ENCODE measurements at places on chromosomes 5 and 9.

DNA sequence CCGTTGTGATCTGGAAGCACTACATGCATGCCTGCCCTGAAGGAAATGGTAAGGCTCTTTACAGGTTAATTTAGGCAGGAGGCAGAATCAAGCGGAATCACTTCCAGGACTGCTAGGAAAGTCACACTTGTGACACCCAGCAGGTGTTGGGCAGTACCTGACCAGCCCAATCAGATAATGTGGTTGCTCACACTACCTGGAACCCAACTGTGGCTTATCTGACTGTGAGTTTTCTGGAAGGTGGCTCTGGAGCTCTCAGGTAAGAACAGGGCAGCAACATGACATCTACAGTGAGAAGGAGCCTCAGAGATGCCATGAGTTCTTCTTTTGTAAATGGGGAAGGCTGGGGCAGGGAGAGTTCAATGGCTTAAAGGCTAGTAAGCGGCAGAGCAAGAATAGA lies 146.4 kb downstream of the ARSB start:
- no peak for DNase-seq

DNA sequence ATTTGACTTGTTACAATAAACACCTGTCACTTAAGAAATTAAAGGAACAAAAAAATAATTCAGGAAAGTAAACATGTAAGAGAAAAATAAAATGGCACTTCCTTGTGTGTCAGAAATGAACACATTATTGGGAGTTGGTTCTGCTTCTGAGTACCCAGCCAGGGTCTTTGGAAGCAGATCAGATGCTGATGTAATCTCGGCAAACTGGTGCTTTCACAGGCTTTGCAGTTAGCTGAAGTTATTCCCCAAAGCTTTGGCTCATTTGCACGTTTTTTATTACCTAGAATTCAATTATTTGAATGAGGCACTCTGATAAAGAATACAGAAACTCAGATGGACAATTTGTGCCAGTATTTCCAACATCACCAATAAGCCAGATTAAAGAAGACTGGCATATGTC lies 10.9 kb downstream of the CDH18 start:
- DNase-seq: no peak

GRCh38 chr5:88674356-88675167 lies 208.4 kb downstream of the MEF2C start:
- no peak for DNase-seq

DNA sequence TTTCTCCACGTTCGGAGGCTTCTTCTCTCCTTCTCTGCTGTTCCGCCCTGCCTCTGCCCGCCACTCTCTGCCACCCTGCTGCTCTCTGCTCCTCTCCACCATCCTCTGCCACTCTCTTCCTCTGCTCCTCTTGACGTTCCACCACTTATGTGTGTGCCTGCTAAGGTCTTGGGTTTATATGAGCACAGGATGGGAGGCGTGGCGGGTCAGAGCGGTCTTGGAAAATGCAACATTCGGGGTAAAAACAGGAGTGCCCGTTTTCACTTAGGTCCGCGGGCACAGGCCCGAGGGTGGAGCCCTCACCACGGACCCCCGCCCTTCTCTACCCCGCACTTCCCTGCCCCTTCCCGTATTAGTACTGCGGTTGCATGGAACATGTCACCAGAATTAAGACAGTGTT lies 114.4 kb upstream of the FBXL7 start:
- DNase-seq: no peak

- DNase-seq: no peak
Observed at GRCh38 chr9:124212381-124213050, 45.2 kb upstream of the NEK6 start.

- DNase-seq: no peak
Observed at GRCh38 chr9:111924281-111924680, 27.7 kb downstream of the UGCG start.

DNA sequence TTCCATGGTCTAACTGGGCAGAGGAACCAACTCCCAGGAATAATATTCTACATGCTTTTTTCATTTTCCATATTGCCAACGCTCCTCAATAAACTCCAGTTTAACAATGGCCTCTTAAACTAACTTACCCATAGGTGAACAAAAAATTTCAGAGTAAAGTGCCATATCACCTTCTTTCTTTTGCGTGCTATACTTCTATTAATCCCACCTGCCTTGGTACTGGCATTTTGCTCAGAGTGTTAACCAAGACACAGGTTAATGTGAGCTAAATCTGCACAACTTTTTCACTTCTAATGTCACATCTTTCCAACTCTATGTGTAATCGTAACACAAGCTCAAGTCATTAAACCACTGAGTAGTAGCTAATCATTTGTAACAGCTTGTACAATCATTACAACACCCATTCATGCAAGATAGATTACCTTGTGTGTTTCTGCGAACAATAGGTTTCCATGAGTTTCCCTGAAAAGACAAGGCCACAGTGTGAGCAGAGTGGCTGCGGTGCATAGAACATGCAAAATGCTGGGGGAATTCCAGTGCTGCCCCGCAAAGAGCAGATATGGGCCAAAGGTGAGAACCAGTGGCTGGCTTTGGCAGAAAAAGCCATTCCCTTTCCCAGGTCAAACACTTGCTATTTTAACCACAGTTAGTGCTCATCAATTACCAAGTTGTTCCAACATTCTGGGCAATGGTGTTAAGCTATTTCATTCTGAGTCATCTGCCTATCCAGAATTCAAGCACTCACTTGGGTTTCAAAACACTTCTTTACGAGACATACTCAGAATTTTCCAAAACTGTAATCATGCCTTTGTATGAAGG lies 42.8 kb downstream of the TIMD4 start:
- DNase-seq: no peak

GRCh38 chr5:54234304-54234933 lies 76.0 kb downstream of the ARL15 start:
- peak; percentile 53 for DNase-seq

GRCh38 chr9:136571531-136571930 lies 25.7 kb upstream of the NOTCH1 start:
- no peak for DNase-seq

DNA sequence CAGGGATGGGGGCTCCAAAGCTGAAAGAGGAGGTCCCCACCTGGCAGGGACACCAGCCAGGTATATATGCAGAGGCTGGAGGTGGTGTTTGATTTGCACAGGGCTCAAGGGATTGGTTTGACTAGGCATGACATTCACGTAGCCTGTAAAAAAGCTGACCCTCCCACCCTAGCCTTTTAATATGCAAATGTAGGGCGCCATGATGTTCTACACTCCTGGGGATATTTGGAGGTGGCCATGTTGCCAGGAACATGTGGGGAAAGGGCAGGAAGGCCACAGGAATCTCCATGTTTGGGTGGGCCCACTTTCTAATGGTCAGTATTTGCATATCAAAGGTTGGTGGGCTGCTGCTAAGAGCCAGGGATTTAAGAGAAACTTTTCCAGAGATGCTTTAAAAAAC lies 12.0 kb upstream of the THG1L start:
- no peak for DNase-seq

DNA sequence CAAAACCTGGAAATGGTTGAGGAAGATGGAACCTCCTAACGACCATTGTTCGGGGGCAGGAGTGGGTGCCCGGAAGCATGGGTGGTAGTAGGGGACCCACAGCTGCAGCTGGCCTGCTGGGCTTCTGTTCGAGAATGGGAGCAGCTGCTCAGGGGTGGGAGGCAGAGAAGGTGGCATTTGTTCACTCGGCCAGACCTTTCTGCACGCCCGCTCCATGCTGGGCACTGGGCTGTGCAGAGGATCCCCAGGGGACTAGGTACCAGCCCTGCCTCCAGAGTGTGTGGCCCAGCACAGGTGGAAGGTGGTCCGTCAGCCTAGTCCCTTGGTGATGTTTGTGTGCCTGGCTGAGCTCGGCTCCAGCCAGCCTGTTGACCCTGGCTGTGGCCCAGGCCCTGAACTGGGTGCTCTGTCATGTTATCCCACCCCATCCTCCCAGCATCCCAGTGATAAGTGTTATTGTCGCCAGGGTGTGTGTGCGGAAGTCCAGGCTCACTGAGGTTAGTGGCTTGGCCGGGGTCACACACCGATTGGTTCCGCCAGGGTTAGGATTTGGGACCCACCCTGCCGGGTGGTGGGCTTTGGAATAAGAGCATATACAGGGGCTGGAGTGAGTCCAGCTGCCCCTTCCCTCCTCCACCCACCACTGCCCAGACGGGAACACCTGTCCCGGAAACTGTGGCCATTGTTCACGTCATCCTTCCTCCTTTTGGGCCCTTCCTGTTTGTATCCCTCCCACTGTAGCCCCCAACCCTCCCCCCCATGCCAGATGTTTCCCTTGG lies 4.8 kb downstream of the N4BP3 start:
- no peak for DNase-seq

GRCh38 chr9:3916411-3916810 lies 383.5 kb downstream of the GLIS3 start:
- DNase-seq: no peak

- DNase-seq: no peak
Observed at GRCh38 chr5:115657125-115657880, 31.5 kb upstream of the TMED7 start.

DNA sequence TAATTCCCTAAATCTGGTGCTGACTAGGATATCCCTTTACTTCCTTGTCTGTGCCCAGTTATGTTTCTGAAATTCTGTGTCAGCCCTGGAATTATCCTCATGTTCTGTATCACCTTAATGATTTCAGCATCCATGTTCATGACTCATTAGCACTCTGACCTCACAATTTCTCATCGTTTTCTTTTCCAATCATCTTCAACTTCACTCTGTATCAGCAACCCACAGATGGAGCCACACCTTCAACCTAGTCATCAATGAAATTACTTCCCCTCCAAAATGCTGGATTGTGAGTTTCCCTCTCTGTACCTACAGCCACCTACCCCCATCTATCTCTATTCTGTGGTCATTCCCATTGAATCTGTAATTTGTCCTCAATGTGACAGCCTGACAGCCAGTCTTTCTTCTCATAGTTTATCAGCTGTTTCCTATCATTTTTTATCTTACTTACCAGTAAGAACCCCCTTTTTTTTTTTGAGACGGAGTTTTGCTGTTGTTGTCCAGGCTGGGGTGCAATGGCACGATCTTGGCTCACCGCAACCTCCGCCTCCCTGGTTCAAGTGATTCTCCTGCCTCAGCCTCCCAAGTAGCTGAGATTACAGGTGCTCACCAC lies 3.1 kb upstream of the IL6ST start:
- DNase-seq: no peak

DNA sequence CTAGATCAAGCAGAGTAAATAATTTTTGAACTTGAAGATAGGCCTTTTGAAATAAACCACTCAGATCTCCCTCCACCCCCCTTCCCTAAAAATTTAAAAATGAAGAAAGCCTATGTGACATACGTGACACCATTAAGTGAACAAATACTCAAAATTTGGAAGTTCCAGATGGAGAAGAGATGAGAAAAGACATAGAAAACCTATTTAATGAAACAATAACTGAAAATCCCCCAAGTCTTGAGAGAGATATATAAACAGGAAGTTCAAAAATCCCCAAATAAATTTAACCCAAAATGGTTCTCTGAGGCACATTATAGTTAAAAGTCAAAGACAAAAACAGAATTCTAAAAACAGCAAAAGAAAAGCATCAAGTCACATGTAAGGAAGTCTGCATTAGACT lies 428.6 kb downstream of the PSAT1 start:
- DNase-seq: no peak

- DNase-seq: no peak
Observed at GRCh38 chr5:17727098-17727497, 92.8 kb downstream of the TAF11L14 start.

GRCh38 chr5:90881626-90882150 lies 323.1 kb downstream of the ADGRV1 start:
- DNase-seq: no peak

DNA sequence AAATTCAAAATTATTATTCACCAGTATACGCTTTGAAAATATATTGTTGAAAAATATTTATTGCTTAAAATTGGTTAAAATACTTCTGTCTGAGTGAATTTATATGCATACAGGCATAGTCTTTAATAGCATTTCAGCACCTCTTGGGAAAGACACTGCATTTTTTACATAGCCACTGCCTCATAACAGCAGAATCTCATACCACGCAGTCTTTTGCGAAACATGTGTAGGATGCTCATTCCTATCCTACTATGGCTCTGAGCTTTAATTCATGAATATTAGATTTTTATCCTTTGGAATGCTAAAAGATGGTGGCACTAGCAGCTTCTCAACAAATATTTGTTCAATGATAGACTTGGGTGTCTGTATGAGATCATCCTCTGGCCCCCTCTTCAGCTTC lies 94.0 kb upstream of the SH3GL2 start:
- no peak for DNase-seq

GRCh38 chr5:159403906-159404681 lies 73.8 kb upstream of the IL12B start:
- peak; percentile 45 for DNase-seq

DNA sequence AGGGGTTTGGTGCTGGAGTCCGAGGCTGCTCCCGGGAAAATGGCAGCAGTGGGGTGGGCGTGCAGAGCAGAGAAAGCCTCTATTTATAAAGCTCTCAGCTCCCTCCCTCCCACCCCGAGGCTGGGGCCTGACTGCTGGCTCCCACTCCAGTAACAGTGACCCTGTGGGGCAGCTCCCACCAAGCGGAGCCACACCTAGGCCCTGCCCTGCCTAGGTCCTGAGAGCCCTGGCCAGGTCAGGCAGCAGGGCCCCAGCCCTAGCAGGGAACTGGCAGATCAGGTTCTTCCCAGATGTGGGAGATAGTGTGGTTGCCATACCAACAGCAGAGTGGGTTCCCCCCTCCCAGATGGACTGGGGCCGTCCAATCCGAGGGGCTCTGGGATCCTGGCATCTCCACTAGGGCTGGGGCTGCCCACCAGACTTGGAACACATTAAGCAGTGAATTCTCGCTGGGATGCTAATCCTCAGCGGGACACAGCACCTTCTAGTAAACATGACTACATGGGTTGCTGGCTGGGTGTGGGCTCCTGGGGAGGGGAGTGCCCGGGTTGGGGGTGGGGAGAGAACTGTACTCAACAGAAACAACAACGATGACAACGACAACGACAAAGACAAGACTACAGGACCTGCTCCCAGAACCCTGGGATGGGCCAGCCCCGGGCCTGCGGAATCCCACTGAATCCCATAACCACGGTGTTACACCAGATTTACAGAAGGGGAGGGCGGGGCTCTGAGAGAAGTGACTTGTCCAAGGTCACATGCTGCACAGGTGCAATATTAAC lies 1.5 kb downstream of the SH3GLB2 start:
- DNase-seq: peak; percentile 92

DNA sequence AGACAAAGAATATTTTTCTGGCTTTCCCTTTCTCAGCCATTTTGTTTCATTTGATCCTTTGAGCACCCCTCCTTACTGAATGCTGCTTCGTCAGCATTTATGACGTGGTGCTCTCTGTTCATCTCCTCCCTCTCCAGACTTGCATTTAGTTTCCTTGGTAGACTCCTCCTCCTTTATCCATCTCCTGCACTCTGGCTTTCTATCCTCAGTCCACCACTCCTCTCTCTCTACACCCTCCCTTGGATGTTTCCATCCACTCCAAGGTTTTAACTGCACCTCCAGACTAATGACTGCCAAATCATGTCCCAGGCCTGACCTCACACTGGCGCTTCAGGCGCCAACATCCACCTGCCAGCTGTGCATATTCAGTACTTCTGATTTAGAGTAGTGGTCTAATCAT lies 245.4 kb downstream of the RAB3C start:
- no peak for DNase-seq

GRCh38 chr5:55416306-55416705 lies 108.5 kb downstream of the MTREX start:
- DNase-seq: no peak

GRCh38 chr5:135063056-135063445 lies 29.0 kb upstream of the PITX1 start:
- no peak for DNase-seq

GRCh38 chr9:110432253-110432652 lies 94.6 kb upstream of the TXNDC8 start:
- no peak for DNase-seq

- no peak for DNase-seq
Observed at GRCh38 chr9:131447600-131447999, 53.7 kb downstream of the PRRC2B start.
